Progenitor cell of endocrine pancreas (in vitro differentiated cells): ENCODE measurements at places on chromosomes 3 and 15.
A peak's percentile ranks its signal among the peaks of the same experiment; 100 is the strongest.

DNA sequence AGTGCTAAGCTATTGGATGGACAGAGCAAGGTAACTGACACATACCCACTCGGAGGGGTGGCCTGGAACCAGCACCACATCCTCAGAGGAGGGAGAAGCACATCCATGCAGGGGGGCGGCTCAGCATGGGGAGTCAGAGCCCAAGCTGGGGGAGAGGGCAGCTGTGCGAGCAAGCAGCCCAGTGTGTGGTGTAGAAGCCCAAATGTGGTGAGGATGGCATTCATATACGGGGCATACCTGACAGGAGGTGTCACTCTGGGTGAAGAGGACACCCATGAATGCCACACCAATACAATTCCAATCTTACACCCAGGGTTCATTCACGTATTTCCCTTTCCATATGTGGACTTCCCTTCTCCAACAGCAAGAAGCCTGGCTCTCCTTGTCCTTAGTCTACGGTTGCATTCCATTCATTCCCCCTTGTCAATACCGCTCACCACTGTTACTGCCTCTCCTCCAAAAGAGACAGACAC lies 58.7 kb upstream of the ACAN start:
- H3K4me3 ChIP-seq = no peak overlapping the region
- no peak overlapping the region for H3K27ac ChIP-seq
- H3K36me3 ChIP-seq = no peaks in the 10 kb centered on the region
- peaks cover 5% of the 10 kb centered on the region for H3K4me1 ChIP-seq
- H3K27me3 ChIP-seq = peaks cover 12% of the 10 kb centered on the region

GRCh38 chr3:19972054-19972453 lies 25.2 kb downstream of the RAB5A start:
- H3K4me3 ChIP-seq = no peak overlapping the region
- DNase-seq = no peak
- H3K27ac ChIP-seq = no peak overlapping the region
- H3K4me1 ChIP-seq = peaks cover 6% of the 10 kb centered on the region
- H3K27me3 ChIP-seq = no peaks in the 10 kb centered on the region
- H3K36me3 ChIP-seq = peaks cover 19% of the 10 kb centered on the region

DNA sequence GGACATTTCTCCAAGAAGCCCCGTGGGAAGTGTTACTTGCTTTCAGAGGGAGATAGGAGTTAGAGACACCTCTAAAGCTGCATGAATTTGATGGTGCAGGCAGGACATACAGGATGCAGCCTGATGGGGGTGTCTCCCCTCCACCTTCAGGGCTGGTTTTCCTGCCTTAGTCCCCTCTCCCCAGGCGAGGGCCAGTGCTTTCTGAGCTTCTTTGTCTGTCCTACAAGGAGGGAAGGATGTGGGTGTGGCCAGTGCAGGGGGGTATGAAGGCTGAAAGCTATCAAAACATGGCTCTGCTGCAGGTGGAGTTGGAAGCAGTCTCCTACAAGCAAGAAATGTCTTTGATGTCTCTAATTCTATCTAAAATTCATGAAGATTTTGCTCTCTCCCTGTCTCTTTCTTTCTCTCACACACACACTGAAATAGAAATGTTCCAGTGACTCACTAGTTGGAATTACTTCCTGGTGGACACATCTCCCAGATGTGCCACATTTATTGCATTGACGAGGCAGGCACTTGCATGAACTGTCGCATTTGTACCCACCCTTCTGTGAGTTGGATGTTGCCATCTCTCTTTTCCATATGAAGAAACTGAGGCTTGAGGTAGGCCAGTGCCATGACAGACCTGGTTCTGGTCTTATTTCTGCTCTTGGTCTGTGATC lies 13.9 kb upstream of the PODXL2 start:
- no peak overlapping the region for H3K27ac ChIP-seq
- no peak for DNase-seq
- H3K4me1 ChIP-seq = no peaks in the 10 kb centered on the region
- no peaks in the 10 kb centered on the region for H3K27me3 ChIP-seq

DNA sequence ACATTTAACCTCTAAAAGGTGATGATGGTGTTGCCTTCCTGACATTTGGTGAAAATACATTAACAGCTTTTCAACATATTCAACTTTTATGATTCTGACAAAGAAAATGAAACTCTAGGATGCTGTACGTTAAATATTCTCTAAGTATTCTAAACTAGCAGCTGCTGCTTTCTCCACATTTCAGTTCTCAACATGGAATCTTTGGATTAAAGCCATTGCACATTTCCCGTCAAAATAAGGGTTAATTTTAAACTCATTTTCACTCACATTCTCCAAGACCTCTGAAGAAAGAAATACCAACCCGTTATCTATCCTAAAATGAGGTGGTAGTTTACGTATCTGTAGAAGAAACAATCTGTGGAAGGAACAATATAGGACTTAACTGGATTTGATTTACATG lies 655.7 kb upstream of the ARPP21 start:
- no peaks in the 10 kb centered on the region for H3K36me3 ChIP-seq

GRCh38 chr3:124627501-124627908 lies 102.7 kb upstream of the UMPS start:
- peak overlapping the region; percentile 8 for H3K4me3 ChIP-seq
- no peak for DNase-seq
- peaks cover 33% of the 10 kb centered on the region for H3K4me1 ChIP-seq
- H3K36me3 ChIP-seq = peaks cover 4% of the 10 kb centered on the region
- no peaks in the 10 kb centered on the region for H3K27me3 ChIP-seq

DNA sequence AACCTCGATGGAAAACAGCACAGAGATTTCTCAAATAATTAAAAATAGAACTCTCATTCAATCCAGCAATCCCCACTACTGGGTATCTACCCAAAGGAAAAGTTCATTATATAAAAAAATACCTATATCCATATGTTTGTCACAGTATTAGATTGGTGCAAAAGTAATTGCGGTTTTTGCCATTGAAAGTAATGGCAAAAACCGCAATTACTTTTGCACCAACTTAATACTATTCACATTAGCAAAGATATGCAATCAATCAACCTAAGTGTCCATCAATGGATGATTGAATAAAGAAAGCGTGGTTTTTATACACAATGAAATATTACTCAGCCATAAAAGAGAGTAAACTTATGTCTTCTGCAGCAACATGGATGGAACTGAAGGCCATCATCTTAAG lies 12.2 kb upstream of the CCDC54 start:
- H3K27ac ChIP-seq = no peak overlapping the region
- DNase-seq = no peak
- no peaks in the 10 kb centered on the region for H3K4me1 ChIP-seq
- H3K36me3 ChIP-seq = no peaks in the 10 kb centered on the region
- H3K4me3 ChIP-seq = no peak overlapping the region

DNA sequence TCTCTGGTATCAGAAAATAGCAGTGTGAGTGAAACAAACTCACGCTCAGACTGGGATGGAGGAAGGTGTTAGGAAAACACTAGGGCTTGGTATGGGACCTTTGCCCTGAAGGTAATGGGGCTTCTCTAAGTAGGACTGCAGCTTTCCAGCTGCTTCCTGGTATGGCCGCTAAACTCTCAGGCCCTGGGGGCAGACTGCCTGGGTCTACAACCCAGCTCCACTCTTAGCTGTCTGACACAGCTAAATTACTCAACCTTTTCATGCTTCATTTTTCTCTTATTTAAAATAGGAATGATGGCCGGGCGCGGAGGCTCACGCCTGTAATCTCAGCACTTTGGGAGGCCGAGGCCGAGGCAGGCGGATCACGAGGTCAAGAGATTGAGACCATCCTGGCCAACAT lies 5.2 kb upstream of the YEATS2 start:
- no peak overlapping the region for H3K4me3 ChIP-seq
- no peaks in the 10 kb centered on the region for H3K27me3 ChIP-seq
- DNase-seq = no peak
- no peak overlapping the region for H3K27ac ChIP-seq

- no peaks in the 10 kb centered on the region for H3K27me3 ChIP-seq
- H3K4me1 ChIP-seq = no peaks in the 10 kb centered on the region
- no peak for DNase-seq
- no peaks in the 10 kb centered on the region for H3K36me3 ChIP-seq
- no peak overlapping the region for H3K4me3 ChIP-seq
- H3K27ac ChIP-seq = no peak overlapping the region
Observed at GRCh38 chr3:165446555-165446954, 250.4 kb upstream of the SLITRK3 start.

DNA sequence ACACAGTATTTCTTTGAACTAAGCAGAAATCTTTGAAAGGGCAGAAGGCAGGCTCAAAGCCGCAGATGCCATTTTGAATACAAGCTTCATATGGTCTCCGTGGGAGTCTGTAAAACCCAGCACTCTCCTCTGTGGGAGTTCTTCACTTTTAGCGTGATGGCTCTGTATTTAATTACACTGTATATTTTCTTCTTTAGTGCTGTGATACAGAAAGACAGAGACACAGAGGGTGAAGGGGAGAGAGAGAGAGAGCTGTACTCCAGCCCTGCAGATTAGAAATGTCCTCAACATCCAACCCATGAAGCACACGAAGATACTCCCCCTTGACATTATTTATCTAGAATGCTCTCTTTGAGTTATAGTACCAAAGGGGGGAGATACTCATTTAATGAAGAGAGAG lies 752.6 kb upstream of the NR2F2 start:
- no peak overlapping the region for H3K4me3 ChIP-seq
- H3K27me3 ChIP-seq = no peaks in the 10 kb centered on the region
- H3K4me1 ChIP-seq = peaks cover 21% of the 10 kb centered on the region
- no peaks in the 10 kb centered on the region for H3K36me3 ChIP-seq
- DNase-seq = no peak
- H3K27ac ChIP-seq = no peak overlapping the region
